ENCODE measurements at places on chromosomes 4 and X.

GRCh38 chrX:81229229-81229628, 27.3 kb downstream of the SH3BGRL start:
- DNase-seq, result peak; percentile 76

GRCh38 chr4:8537041-8537461, 43.1 kb upstream of the GPR78 start:
- no peak for DNase-seq

DNA sequence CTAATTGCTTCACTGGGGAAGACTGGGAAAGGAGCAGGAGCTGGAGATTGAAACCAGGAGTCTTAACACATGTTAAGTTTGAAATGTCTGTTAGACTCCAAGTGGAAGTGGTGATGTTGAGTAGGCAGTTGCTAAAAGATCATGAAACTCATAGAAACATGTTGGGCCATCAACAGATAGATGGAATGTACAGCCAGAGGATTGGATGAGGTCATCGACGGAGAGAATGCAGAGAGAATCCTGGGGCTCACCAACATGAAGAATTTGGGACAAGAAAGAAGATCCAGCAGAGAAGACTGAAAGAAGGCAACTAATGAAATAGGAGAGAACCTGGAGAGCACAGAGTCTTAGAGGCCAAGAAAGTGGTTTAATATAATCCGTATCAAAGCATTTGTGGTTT, 19.4 kb upstream of the TSPAN5 start:
- DNase-seq, result no peak

GRCh38 chrX:156004256-156004655, 6.8 kb downstream of the IL9R start:
- DNase-seq, result no peak

DNA sequence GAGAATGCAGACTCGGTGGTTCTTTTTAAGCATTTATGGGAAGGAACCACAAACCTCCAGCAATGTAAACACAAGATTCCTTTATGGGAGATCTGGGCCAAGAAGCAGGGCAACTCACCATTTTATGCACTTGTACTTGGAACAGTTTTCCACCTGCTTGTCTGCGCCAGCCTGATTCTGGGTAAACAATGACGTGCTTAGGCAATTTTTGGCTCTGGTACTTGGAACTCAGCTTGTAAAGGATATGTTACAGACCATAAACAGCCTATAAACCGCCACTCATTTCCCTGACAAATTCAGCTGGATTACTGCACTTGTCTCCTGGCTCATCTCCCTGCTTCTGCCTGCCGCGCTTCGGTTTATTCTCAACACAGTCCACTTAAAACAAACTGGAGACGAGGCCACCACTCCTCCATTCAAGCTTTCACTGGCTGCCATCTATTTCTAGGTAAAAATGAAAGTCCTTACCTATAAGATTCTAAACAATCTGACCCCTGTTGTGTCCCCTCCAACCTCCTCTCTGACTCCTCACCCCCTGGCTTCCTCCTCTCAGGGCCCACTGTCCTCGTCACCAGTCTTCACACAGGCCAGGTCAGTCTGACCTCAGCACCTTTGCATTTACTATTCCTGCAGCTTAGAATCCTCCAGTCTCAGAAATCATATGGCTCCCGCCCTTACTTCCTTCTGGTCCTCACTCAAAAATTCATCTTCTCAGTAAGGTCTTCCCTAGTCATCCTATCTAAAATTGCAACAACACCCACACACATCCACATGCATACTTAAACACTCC, 205.9 kb upstream of the GALNT7 start:
- DNase-seq, result no peak
